ENCODE measurements at places on chromosomes 11 and 22.

GRCh38 chr22:39462443-39463221 is 5.8 kb downstream of the MGAT3 start:
- DNase-seq: no peak

- no peak for DNase-seq
Measured at GRCh38 chr22:17767233-17768065, 6.8 kb downstream of the BID start.

GRCh38 chr11:327581-327923 is 6.9 kb upstream of the IFITM3 start:
- DNase-seq: no peak

DNA sequence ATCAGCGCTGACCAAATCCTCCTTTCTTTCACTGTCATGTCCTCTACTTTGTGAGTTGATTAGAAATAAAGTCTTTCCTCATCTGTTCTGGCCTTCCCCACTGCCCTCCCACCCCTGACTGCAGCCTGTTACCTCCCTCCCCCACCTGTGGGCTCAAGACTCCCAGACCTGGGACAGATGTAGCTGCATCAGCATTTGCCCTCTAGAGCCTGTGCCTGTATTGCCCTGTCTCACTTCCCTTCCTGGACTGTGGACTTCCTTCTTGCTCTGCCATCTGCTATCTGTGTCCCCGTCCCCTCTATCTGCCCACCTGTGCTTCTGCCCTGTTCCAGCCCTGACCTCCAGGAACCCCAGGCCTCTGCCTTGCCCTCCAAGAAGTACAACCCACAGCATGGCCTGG is 122.5 kb downstream of the GALNT18 start:
- no peak for DNase-seq

DNA sequence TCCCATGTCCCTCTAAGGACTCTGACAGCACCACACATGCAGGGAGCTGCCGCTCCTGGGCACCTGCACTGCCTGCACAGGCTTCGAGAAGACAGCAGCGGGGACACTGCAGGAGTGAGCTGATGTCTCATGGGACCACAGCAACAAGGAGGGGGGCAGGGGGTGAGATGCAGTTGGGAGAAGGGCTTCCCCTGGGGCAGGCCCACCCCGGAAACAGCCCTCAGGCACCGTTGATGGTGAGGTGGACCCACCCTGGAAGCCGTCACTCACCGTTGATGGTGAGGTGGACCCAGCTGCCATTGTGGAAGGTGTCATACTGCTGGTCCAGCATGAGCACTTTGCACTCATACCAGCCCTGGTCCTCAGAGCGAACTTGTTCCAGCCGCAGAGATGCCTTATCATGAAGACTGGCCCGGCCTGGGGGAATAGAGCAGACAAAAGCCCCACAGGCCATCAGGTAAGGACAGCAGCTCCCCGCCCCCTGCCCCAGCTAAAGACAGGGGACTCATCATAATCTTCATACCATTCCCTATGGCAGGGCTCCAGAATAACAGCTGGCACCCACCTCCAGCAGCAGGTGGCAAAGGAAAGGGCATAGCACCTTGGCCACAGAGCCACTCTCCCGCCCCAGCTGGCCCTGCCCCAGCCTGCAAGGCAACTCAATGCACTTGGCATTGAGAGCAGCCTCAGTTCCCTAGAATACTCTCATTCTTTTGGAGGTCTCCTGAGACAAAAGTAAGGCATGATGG is 12.6 kb downstream of the IGSF9B start:
- DNase-seq: no peak

- no peak for DNase-seq
Measured at GRCh38 chr11:61996933-61997332, 29.5 kb upstream of the FTH1 start.
